Activated B cell treated with CpG ODN at 0.5 μM for 24 hours (primary cell): ENCODE measurements at places on chromosomes 7 and 10. TPM values are rescaled to one million over a fixed set of nuclear protein-coding genes. Genes with fewer than 3 reads are reported as not detected.

- no peak for DNase-seq
- no peaks in the 10 kb centered on the region for H3K4me1 ChIP-seq
- no peaks in the 10 kb centered on the region for H3K36me3 ChIP-seq
- no peak overlapping the region for H3K27ac ChIP-seq
- H3K4me3 ChIP-seq = no peak overlapping the region
Observed at GRCh38 chr10:30828680-30829079, 199.1 kb upstream of the LYZL2 start.

DNA sequence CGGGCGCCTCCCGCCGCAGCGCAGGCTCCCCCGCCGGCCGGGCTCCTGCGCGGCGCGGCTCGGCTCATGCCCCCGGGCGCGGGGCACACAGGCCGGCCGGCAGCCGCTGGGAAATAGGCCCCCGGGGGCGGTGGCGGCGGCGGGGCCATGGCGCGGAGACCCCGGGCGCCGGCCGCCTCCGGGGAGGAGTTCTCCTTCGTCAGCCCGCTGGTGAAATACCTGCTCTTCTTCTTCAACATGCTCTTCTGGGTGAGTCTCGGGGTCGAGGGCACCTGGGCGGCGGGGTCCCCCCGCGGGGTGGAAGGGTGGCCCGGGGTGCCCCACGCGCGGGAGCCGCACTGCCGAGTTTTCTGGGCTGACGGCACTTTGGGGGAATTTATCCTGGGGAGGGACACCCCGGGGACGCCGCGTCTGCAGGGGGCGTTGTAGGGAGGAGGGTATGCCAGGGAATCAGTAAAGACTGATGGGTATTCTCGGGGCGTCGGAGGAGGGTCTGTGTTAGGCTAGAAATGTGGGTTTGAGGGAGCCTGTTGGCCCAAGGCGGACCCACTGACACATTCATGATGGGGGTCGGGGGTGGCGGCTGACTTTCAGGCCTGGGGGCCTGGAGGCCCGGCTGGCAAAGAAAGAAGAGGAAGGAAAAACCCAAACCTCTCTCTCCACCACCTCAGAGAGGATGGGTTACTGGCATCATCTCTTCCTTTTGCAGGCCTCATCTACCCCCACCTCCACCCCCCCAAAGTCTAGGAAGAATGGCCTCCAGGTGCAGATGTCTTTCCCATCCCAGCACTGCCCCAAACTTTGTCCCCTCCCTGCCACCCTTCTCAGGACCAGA is 544 bp downstream of the TSPAN33 start:
- DNase-seq = peak; percentile 48
- peaks cover 50% of the 10 kb centered on the region for H3K36me3 ChIP-seq
- H3K27ac ChIP-seq = peak overlapping the region; percentile 99
- H3K4me1 ChIP-seq = peaks cover 54% of the 10 kb centered on the region

- no peaks in the 10 kb centered on the region for H3K27me3 ChIP-seq
- DNase-seq = no peak
- peaks cover 3% of the 10 kb centered on the region for H3K36me3 ChIP-seq
- H3K4me1 ChIP-seq = peaks cover 3% of the 10 kb centered on the region
- no peak overlapping the region for H3K27ac ChIP-seq
- no peak overlapping the region for H3K4me3 ChIP-seq
Observed at GRCh38 chr10:72819053-72819452, 74.5 kb upstream of the OIT3 start.

DNA sequence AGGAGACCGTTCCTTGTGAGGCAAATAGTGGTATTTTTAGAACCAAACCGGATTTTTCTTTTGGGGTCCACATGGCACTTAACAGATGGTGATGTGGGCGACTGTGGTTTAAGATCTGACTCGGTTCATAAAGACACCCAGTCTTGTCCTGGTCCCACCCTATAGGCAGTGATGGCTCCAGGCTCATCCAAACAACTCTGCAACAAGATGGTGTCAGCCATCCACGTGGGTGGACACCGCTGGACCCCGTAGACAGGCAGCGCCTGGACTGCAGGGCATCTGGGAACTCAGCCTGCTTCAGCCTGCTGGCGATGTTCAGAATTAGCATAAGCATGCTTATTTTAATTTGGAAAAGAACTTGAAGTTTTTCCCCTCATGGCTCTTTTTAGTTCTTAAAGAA is 258.4 kb upstream of the FZD1 start:
- DNase-seq = no peak
- H3K36me3 ChIP-seq = peaks cover 45% of the 10 kb centered on the region
- H3K4me3 ChIP-seq = no peak overlapping the region
- no peaks in the 10 kb centered on the region for H3K27me3 ChIP-seq
- H3K27ac ChIP-seq = no peak overlapping the region

DNA sequence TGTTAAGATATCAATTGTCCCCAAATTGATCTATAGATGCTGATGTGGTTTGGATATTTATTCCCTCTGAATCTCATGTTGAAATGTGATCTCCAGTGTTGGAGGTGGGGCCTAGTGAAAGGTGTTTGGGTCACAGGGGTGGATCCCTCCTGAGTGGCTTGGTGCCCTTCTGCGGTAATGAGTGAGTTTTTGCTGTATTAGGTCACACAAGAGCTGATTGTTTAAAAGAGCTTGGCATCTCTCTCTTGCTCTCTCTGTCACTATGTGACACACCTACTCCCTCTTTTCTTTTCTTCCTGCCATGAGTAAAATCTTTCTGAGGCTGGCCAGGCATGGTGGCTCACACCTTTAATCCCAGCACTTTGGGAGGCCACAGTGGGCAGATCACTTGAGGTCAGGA is 98.2 kb upstream of the KAT6B start:
- H3K27me3 ChIP-seq = no peaks in the 10 kb centered on the region
- H3K4me3 ChIP-seq = no peak overlapping the region
- H3K36me3 ChIP-seq = peaks cover 4% of the 10 kb centered on the region
- DNase-seq = no peak

DNA sequence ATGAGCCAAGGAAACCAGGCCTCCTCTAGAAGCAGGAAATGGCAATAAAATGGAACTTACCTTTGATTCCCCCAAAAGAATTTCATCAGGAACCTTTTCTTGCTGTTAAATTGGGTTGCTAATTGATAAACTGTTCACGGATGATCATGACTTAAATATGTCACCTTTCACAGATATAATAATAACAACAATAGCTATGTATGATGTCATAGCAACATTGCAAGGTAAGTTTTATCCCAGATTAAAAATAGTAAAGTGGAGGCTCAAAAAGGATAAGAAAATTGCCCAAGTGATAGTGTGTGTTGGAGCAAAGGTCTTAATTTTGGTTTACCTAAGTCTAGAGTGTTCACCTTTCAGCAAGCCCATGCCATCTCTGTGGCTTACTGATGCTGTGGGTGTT is 357.6 kb upstream of the CELF2 start:
- H3K27ac ChIP-seq = no peak overlapping the region
- H3K4me3 ChIP-seq = no peak overlapping the region
- H3K36me3 ChIP-seq = no peaks in the 10 kb centered on the region
- no peaks in the 10 kb centered on the region for H3K4me1 ChIP-seq

DNA sequence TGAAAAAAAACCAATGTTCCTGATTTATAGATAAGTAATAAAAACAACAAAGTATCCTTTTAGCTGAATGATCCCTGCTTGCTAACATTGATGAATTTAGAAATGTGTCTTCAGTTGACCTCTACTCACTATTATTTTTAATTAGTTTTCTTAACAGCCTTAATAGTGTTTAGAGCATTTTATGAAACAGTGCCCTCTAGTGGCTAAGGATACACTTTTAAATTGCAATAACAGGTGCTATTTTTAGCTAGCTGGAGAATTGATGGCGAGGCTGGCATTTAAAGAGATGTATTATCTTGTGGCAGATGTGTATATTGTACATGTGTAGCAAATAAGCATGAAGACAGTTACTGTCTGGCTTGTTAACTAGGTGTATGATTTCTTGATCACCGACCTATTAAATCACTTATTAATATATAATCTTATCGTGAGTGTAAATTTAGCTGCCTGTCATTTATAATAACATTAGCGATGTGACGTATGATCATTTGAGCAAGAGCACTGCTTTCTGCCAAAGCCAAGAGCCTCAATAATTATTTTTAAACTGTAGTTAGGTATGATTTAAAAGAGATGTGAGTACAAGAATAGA is 451.9 kb downstream of the DPP6 start:
- no peak overlapping the region for H3K4me3 ChIP-seq
- H3K27me3 ChIP-seq = no peaks in the 10 kb centered on the region
- H3K4me1 ChIP-seq = no peaks in the 10 kb centered on the region
- DNase-seq = no peak
- no peak overlapping the region for H3K27ac ChIP-seq

DNA sequence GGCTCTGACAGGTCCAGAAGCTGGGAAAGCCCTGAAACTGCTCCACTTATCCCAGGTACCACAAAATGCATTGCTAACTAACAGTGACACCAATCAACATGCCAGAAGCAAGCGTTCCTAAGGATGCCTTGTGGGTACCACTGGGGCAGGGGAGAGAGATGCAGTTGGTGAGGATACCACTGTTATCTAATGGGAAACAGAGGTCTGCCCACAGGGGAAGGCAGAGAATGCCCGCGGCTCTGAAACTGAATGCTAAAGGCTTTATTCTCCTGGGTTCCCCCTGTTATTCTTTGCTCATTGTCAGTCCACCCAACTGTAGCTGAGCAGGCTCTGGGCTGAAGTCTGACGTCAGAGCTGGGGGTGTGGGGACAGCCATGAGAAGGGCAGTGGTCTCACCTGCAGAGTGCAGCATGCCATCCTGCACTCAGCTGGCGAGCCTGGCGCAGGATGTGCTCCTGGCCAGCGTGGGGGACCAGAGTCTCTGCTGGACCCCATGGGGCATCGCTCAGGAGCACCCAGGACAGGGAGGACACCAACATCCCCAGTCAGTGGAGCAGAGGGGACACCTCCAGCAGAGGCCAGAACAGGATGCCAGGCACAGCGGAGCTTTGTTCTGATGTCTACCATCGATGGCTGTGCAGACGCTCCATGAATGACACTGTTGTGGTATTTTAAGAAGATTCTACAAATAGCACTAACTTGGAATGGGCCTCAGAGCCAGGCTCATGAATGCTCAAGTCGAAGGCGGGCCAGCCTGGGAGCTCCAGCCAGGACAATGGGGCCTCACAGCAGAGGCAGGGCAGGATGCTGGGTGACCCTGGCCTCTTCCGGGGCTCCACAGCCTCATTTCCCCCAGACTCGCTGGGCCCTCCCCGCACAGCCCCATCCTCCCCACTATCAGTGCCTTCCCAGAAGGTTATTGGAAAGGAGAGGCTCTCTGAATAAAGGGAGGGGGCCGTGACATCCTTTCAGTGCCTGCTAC is 95.8 kb downstream of the ARHGAP22 start:
- peaks cover 2% of the 10 kb centered on the region for H3K36me3 ChIP-seq
- H3K4me1 ChIP-seq = peaks cover 11% of the 10 kb centered on the region
- H3K4me3 ChIP-seq = no peak overlapping the region
- no peaks in the 10 kb centered on the region for H3K27me3 ChIP-seq

DNA sequence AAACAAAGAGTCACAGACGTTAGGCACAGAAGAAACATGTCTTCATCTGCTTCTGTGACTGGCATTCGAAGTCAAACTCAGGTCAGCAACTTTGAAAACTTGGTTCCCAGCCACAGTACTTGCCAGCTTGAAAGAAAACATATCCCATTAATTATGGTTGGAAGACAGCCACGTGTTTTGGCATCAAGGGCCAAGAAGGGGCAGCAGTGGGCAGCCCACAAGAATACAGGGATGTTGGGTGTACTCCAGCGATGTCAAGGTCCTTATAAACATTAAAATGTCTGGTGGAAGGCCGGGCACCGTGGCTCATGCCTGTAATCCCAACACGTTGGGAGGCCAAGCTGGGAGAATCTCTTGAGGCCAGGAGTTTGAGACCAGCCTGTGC is 29.5 kb downstream of the JCAD start:
- peaks cover 18% of the 10 kb centered on the region for H3K4me1 ChIP-seq
- no peak overlapping the region for H3K27ac ChIP-seq
- no peaks in the 10 kb centered on the region for H3K36me3 ChIP-seq

DNA sequence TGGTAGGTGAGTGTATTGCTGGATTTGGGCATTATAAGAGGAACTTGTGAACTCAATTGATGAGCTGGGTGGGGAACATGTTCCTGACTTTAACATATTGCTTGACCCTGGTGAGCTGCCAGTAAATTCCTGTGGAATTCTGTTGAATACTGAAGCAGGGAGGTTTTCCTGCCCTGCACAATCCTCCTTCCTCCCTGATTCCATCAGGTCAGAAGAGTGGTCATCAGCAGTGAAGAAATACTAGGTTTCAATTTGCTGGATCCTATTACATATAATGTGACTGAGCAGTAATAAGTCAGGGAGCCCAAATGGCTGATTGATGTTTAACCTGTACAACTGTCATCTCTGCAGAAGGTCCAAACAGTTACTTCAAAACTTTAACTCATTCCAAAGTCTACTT is 581.2 kb downstream of the SUGCT start:
- H3K27ac ChIP-seq = no peak overlapping the region
- no peaks in the 10 kb centered on the region for H3K36me3 ChIP-seq
- no peak overlapping the region for H3K4me3 ChIP-seq
- DNase-seq = no peak

DNA sequence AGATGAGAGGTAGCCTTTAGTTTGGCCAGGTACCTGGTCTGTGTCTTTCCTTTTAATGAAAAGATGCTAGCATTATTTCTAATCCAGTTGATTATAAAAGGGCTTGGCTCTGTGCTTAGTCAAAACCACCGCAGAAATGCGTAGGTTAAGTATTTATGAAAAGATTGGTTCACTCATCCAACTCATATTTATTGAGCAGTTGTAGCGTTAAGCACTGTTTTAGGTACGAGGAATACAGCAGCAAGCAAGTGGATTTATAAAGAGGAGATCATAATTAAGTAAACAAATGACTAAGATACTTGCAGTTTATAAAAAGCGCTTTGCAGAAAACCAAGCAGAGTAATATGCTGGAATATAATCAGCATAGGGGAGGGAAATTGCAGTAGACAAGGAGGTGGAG is 129.8 kb downstream of the PPP1R17 start:
- H3K27me3 ChIP-seq = no peaks in the 10 kb centered on the region
- peaks cover under 1% of the 10 kb centered on the region for H3K4me1 ChIP-seq
- no peak overlapping the region for H3K27ac ChIP-seq
- DNase-seq = no peak

GRCh38 chr10:24272374-24272773 is 63.4 kb downstream of the KIAA1217 start:
- H3K4me1 ChIP-seq = no peaks in the 10 kb centered on the region
- DNase-seq = no peak
- H3K36me3 ChIP-seq = no peaks in the 10 kb centered on the region
- no peak overlapping the region for H3K4me3 ChIP-seq
- no peaks in the 10 kb centered on the region for H3K27me3 ChIP-seq

GRCh38 chr7:14201353-14201752 is 211.9 kb upstream of the ETV1 start:
- no peak overlapping the region for H3K27ac ChIP-seq
- no peaks in the 10 kb centered on the region for H3K36me3 ChIP-seq
- no peak overlapping the region for H3K4me3 ChIP-seq
- DNase-seq = no peak

CALML5 gene
- not detected in 2 replicates for total RNA-seq

SRI gene
- 97.4 and 101 TPM in 2 replicates for total RNA-seq

ITIH5 gene
- not detected in 2 replicates for total RNA-seq

AVPI1 gene
- total RNA-seq = 0.51 and 1.2 TPM in 2 replicates

SMO gene
- total RNA-seq = 0.66 and 1.8 TPM in 2 replicates

SFTPA1 gene
- not detected in 2 replicates for total RNA-seq
